Thoracic aorta (tissue), 2 donors: ENCODE measurements at places on chromosomes 11 and 22. TPM values are rescaled to one million over a fixed set of nuclear protein-coding genes. Genes with fewer than 3 reads are reported as not detected.

The LRRC10B gene
- 3.0 TPM for total RNA-seq

The OR5B21 gene
- total RNA-seq, result not detected

- no peak for DNase-seq
These were observed 142.9 kb downstream of the SNX19 start for GRCh38 chr11:130773244-130773820.

The DGCR6 gene
- total RNA-seq, result 2.6 TPM

The TIMP3 gene
- total RNA-seq, result 756 TPM

DNA sequence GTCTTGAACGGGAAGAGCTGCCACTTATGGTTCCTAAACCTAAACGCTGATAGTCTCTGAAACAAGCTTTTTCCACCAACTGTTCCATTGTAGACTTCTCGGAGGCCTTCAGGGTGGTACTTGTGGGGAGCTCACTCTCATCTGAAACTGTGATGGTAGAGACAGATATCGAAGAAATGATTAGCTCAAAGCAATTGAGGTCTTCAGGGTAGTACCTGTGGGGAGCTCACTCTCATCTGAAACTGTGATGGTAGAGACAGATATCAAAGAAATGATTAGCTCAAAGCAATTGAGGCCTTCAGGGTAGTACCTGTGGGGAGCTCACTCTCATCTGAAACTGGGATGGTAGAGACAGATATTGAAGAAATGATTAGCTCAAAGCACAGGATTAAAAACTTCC lies 175.7 kb downstream of the SWAP70 start:
- DNase-seq, result no peak

DNA sequence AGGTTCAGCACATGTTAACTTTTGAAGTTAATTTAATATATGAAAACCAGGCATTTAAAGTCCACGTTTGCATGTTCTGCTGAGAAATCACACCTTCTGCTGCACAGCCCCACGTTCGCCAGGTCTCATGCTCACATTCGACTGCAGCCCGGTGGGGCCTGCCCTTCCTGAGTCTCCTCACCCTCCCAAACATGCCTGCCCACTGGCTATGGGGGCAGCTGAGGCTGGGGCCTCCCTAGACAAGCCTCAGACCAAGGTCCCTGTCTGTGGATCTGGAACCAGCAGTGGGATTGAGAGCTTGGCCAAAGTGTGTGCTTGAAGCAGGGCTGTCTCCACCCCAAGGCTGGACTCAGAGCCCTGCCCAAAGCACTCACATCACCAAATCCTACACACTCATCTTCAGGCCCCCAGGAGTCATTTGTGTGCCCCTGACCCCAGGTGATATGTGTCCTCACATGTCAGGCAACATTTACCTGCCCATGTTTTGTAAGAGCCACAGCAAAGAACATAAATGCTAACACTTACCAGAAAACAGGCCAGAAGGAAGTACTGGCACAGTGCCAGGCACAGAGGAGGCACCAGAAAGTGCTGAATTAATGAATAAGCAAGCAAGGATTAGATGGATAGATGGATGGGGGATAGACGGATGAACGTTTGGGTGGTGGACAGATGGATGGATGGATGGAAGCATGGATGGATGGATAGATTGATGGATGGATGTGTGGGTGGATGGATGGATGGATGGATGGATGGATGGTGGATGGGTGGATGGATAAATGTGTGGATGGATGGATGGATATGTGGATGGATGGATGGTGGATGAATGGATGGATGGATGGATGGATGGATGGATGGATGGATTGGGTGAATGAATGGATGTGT lies 9.4 kb upstream of the FADD start:
- no peak for DNase-seq

GRCh38 chr11:78931891-78932290 lies 357.2 kb upstream of the NARS2 start:
- DNase-seq, result no peak

DNA sequence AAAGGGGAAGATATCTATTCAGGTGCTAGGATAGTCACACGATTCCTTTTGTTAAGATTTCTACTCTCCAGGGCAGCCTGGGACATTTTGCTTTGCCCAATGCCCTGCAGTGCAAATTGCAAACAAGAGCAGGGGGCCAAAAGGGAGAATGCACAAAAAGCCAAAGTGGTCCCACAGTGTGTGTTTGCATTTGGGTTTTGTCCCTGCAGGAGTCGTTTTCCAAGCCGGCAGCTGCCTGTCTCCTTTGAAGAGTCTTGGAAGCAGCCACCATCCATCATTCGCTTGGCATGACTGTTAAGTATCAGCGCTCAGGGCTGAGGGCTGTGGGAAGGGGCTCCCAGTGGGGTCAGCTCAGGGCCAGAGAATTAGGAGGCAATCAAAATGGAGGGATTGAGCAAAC lies 184.7 kb downstream of the MIAT start:
- no peak for DNase-seq

- DNase-seq, result no peak
These were observed 9.0 kb downstream of the INCENP start for GRCh38 chr11:62132689-62133293.

DNA sequence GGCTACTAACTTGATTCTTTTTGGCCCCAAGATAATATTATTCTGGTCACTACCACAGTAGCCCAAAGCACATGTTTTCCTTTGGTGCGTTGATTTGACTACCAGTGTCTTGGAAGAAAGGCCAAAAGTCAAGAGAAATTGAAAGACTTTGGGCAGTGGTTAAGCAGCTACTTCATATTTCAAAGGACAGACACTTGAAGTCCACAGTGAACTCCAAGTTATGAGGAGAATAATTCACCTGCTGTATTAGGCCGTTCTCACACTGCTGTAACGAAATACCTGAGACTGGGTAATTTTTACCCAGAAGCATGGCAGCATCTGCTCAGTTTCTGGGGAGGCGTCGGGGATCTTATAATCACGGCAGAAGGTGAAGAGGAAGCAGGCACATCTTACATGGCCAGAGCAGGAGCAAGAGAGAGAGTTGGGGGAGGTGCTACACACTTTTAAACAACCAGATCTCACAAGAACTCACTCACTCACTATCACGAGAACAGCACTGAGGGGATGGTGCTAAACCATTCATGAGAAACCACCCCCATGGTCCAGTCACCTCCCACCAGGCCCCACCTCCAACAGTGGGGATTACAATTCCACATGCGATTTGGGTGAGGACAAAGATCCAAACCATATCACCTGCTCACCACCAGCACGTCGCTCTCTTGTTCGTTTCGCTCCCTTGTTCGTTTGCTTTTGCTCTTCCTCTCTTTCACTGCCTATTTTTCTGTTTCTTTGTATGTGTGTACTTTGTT lies 40.2 kb upstream of the PICALM start:
- no peak for DNase-seq

DNA sequence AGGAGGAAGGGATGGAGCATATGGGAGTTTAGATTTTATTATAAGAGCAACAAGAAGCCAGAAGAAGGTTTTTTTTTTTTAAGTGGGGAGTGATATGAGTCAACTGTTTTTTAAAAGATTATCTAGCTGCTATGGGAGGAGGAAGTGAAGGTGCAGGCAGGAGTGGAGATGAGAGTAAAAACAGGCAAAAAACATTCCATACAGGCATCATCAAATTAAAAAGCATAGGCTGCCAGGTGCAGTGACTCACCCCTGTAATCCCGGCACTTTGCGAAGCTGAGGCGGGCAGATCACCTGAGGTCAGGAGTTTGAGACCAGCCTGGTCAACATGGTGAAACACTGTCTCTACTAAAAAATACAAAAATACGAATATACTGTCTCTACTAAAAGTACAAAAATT lies 368.4 kb upstream of the MTNR1B start:
- DNase-seq, result no peak

DNA sequence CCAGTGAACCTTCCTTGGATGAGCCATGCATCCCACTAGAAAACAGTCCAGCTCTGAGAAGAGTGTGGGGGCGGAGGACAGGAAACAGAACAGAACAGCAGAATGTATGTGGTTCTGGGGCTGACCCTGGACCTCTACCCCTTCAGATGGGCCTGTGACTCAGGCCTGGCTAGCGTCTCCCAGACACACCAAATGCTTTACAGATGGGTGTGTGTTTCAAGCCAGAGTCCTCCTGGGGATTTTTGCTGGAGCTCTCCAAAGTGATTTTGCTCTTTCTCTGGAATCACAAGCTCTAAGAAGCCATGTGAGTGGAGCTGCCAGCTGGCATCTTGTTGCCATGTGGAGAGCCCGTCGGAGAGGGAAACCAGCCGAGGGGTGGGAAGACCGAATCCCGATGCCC lies 13.2 kb upstream of the C1QTNF4 start:
- DNase-seq, result no peak

The WNT11 gene
- total RNA-seq, result 35.1 TPM

The OR51B4 gene
- not detected for total RNA-seq
